T-helper 17 cell (primary cell): ENCODE measurements at places on chromosomes 5 and 9. TPM values are rescaled to one million over a fixed set of nuclear protein-coding genes. Genes with fewer than 3 reads are reported as not detected.

GRCh38 chr5:160342413-160342941, 27.9 kb downstream of the C1QTNF2 start:
- DNase-seq: no peak

- DNase-seq: no peak
Measured at GRCh38 chr5:181124526-181124925, 6.4 kb downstream of the OR2V1 start.

The ENTPD2 gene
- 0.20 TPM for total RNA-seq

The PITX1 gene
- not detected for total RNA-seq

DNA sequence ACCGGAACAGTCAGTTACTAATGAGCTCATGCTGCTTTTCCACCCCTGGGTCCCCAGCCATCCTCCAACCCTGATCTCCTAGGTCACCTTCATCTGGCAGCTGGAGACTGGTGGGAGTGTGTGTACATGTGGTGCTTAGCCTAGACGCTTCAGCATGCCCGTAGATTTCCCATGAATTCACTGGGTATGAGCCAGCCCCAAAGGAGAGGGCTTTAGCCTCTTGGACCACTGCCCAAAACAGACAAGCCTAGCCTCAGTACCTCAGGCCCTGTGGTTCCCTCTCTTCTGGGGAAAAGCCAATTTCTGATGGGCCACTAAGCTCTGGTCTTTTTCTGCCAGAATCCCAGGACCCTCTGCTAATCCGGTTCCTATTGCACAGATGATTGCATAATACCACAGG, 48.0 kb upstream of the ASTN2 start:
- DNase-seq: no peak

DNA sequence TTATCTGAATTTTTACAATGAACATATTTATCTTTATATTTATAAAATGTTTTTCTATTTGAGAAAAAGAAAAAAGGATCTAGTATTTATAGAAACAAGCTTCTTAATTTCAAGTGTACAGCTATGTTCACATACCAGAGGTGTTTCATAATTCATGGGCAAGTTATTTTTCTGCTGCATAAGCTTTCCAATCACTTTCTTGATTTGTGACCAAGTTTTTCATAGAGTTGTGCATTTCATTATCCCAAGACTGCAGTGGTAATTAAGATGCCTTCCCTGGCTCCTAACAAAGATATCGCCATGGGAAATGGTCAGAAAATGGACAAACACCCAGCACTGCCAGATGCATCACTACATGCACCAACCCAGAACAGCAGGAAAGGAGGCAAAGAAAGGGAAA, 124.6 kb downstream of the GNAQ start:
- DNase-seq: no peak

- DNase-seq: peak; percentile 62
Measured at GRCh38 chr5:132500931-132501628, 10.5 kb upstream of the IRF1 start.

GRCh38 chr5:6719417-6719816, 6.2 kb downstream of the TENT4A start:
- no peak for DNase-seq
